Type B pancreatic cell (in vitro differentiated cells): ENCODE measurements at places on chromosomes 4 and X. TPM values are rescaled to one million over a fixed set of nuclear protein-coding genes. Genes with fewer than 3 reads are reported as not detected.

The AKAP4 gene
- not detected in 2 replicates for total RNA-seq

The SUPT20HL2 gene
- not detected in 2 replicates for total RNA-seq

The MAP9 gene
- total RNA-seq = 16.8 and 22.1 TPM in 2 replicates

The ADH1B gene
- 2.2 and 6.1 TPM in 2 replicates for total RNA-seq

The GTPBP6 gene
- 45.7 and 53.5 TPM in 2 replicates for total RNA-seq

The SCML1 gene
- 4.9 and 9.3 TPM in 2 replicates for total RNA-seq

The PFKFB1 gene
- total RNA-seq = 0.51 and 0.86 TPM in 2 replicates

The ENAM gene
- total RNA-seq = 0.17 and 0.41 TPM in 2 replicates

The ADH6 gene
- 5.2 and 9.8 TPM in 2 replicates for total RNA-seq

The CLDN34 gene
- 0.86 TPM in 1 of 2 replicates, not detected in the other for total RNA-seq

- H3K36me3 ChIP-seq = no peaks in the 10 kb centered on the region
- H3K27me3 ChIP-seq = peaks cover 7% of the 10 kb centered on the region
- H3K4me1 ChIP-seq = peaks cover 11% of the 10 kb centered on the region
- no peak overlapping the region for H3K4me3 ChIP-seq
- no peak for DNase-seq
Observed at GRCh38 chr4:53640576-53641453, 49.5 kb upstream of the LNX1 start.

DNA sequence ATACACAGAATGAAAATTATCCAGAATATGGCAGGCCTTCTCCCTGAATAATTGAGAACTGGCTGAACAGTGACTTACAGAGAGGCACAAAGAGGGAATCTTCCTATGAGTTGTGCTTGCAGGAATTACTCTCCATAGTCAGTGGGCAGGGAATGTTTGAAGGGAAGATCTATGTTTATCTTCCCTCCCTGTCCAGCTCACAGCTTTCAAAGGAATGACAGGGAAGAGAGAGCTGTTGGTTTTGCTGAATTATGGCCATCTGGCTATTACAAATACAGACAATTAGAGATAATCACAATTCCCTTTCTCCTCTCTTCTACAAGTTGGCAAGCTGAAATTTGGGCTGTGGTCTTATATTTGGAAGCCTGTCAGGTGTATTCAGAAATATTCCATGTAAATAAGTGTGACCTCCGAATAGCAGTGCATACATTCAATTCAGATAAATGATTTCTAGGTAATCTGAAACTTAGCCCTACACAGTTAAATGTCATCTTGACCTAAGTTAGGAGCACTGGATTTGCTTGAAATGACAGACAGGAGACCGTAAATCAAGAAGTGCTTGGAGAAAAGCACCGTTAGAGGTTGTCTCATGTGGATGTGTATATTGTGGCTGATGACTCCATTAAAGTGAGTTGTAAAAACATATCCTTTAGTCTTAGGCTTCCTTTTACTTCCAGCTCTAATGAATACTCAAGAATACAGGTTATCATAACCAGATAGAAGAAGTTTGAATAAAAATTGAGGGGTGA is 136.8 kb downstream of the C4orf33 start:
- no peak for DNase-seq
- H3K27me3 ChIP-seq = no peaks in the 10 kb centered on the region
- H3K36me3 ChIP-seq = no peaks in the 10 kb centered on the region
- H3K4me3 ChIP-seq = no peak overlapping the region

- H3K36me3 ChIP-seq = peaks cover 13% of the 10 kb centered on the region
- H3K4me3 ChIP-seq = no peak overlapping the region
- no peak overlapping the region for H3K27ac ChIP-seq
- H3K27me3 ChIP-seq = no peaks in the 10 kb centered on the region
- no peak for DNase-seq
Observed at GRCh38 chr4:101184668-101185067, 162.7 kb downstream of the PPP3CA start.

DNA sequence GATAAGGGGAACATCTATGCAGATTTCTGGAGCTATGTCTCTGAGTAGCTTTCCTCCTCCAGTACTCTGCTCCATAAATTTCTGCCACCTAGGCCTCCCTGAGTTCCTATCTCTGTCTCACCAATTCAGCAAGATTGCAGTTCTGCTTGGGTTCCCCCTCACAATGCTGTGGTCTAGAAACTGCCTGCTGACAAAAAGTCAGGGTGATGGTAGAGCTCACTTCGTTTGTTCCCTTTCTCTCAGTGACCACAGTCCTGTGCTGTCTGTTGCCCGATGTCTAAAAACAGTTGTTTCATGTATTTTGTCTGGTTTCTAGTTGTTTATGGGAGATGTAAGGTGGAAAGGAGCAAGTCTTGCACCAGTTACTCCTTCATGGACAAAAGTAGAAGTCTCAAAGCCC is 41.1 kb downstream of the AMMECR1 start:
- peaks cover 7% of the 10 kb centered on the region for H3K36me3 ChIP-seq
- peaks cover 13% of the 10 kb centered on the region for H3K4me1 ChIP-seq
- no peak for DNase-seq
- no peak overlapping the region for H3K27ac ChIP-seq
- no peak overlapping the region for H3K4me3 ChIP-seq

DNA sequence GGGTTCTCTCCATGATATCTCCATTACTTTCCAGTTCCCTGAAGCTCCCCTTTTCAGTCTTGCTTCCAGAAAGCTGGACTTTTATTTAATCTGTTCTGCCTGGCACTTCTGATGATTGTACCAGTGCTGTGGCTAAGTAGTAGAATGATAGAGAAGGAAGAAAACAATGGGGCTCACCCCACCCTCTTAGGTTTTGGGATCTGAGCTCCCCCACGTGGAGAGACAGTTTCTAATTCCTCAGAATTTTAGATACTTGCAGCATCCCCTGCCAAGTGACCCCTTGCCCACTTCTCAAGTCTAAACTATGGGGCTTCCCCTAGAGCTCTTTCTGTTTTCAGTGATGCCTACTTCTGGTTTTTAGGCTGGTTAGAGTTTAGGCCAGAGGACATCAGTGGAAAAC is 73.9 kb downstream of the GC start:
- H3K36me3 ChIP-seq = no peaks in the 10 kb centered on the region
- peaks cover 4% of the 10 kb centered on the region for H3K27me3 ChIP-seq
- no peak overlapping the region for H3K27ac ChIP-seq
- no peak for DNase-seq
- H3K4me1 ChIP-seq = no peaks in the 10 kb centered on the region

- peak overlapping the region; percentile 66 for H3K4me3 ChIP-seq
- H3K36me3 ChIP-seq = no peaks in the 10 kb centered on the region
- H3K4me1 ChIP-seq = peaks cover 12% of the 10 kb centered on the region
- no peaks in the 10 kb centered on the region for H3K27me3 ChIP-seq
- peak overlapping the region; percentile 77 for H3K27ac ChIP-seq
- no peak for DNase-seq
Observed at GRCh38 chrX:40933706-40934425, 151.4 kb upstream of the USP9X start.

GRCh38 chrX:132953354-132953753 is 5.1 kb downstream of the HS6ST2 start:
- peaks cover 18% of the 10 kb centered on the region for H3K27me3 ChIP-seq
- H3K27ac ChIP-seq = no peak overlapping the region
- peaks cover 19% of the 10 kb centered on the region for H3K4me1 ChIP-seq
- peak overlapping the region; percentile 9 for H3K4me3 ChIP-seq

DNA sequence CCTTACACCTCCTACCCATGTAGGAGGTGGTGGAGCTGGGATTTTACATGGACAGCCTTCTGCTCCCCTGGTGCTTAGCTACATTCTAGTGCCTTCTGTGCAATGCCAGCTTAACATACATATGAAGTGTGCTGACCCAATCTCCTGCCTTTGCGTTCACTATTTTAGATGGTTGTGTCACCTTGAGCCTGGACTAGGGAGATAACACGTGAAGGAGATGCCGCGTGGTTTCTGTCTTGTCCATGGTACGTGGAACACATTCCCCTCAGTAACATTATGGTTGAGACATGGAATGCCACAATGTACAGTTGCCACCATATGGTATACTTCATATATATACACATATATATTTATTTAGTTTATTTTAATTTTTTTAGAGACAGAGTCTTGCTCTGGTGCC is 54.0 kb downstream of the TBL1X start:
- peaks cover 8% of the 10 kb centered on the region for H3K36me3 ChIP-seq
- no peak overlapping the region for H3K27ac ChIP-seq
- H3K4me1 ChIP-seq = peaks cover 38% of the 10 kb centered on the region

- no peak for DNase-seq
- H3K36me3 ChIP-seq = peaks cover 9% of the 10 kb centered on the region
- H3K4me3 ChIP-seq = no peak overlapping the region
- H3K27ac ChIP-seq = no peak overlapping the region
- peaks cover 5% of the 10 kb centered on the region for H3K4me1 ChIP-seq
Observed at GRCh38 chr4:152663203-152664066, 16.4 kb downstream of the TMEM154 start.

DNA sequence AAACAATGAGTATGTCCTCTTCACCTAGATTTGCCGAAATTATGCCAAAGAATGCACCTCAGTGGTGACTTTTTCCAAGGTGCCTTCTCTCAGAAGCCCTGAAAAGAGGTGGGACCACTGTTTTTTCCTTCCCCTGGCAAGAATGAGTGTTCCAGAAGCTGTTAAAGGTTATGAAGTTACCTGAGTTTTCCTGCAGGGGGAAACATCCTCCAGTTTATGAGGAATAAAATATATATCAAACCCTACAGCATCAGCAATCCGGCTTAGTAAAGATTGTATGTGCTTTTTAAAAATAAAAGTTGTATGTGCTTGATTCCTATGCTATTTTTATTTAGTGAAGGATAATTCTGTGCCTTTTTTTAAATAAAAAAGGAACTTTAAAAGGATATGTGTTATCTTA is 73.3 kb downstream of the RBM46 start:
- no peak overlapping the region for H3K27ac ChIP-seq
- no peak overlapping the region for H3K4me3 ChIP-seq
- no peak for DNase-seq
- no peaks in the 10 kb centered on the region for H3K4me1 ChIP-seq

DNA sequence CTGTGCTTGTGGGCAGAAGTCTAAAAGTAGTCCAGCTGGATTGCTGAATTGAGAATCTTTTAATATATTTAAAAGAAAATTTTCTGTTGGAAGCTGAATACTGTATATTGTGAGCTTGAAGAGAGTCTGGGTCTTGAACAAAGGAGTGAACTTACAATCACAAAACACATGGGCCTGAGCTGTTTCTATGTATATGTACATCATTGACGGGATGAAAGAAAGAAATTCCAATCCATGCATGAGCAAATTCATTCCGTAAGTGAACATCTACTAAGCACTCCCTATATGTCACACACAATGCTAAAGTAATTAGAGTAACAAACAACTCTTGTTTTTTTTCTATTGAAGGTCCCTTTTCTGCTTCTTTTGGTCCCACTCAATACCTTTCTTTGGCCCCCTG is 331.0 kb downstream of the HS3ST1 start:
- DNase-seq = no peak
- no peak overlapping the region for H3K27ac ChIP-seq

GRCh38 chr4:180530787-180531186 is 1712.4 kb upstream of the TENM3 start:
- H3K27me3 ChIP-seq = peaks cover 3% of the 10 kb centered on the region
- no peak overlapping the region for H3K27ac ChIP-seq
- DNase-seq = no peak
- H3K4me3 ChIP-seq = no peak overlapping the region

GRCh38 chr4:132669786-132670185 is 479.3 kb upstream of the PCDH10 start:
- no peak for DNase-seq
- H3K36me3 ChIP-seq = no peaks in the 10 kb centered on the region
- H3K27ac ChIP-seq = no peak overlapping the region
- no peak overlapping the region for H3K4me3 ChIP-seq
- H3K4me1 ChIP-seq = no peaks in the 10 kb centered on the region

DNA sequence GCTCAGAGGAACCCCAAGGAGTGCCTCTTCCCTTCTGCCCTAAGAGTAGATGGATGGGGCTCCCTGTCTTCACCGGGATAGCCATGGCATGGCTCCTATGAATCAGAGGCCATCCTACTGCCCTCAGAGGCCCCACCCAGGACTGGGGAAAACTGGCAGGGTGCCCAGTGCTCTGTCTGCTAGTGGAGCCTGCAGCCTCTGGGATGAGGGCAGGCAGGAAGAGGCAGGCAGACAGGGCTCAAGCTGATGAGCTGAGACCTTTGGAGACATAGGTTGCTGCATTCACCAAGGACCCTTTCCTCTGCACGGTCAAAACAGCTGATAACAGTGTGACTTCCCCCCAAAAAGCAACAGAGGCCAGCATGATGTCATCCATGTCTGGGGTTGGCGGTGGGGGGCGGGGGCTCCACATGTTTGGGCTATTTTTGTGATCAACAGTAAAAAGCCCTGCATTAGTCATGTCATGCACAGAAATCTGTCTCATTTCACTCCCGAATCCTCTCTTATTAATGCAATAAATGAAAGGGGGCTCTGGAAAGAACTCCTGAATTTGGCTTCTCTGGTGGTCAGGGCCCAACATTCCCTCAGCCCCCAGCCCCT is 207.6 kb upstream of the MAMLD1 start:
- H3K27me3 ChIP-seq = no peaks in the 10 kb centered on the region
- no peaks in the 10 kb centered on the region for H3K4me1 ChIP-seq
- H3K27ac ChIP-seq = no peak overlapping the region
- DNase-seq = no peak
- no peaks in the 10 kb centered on the region for H3K36me3 ChIP-seq

- H3K27me3 ChIP-seq = no peaks in the 10 kb centered on the region
- H3K4me1 ChIP-seq = peaks cover 14% of the 10 kb centered on the region
- DNase-seq = no peak
- H3K27ac ChIP-seq = no peak overlapping the region
Observed at GRCh38 chrX:111257733-111258132, 12.6 kb downstream of the CAPN6 start.

DNA sequence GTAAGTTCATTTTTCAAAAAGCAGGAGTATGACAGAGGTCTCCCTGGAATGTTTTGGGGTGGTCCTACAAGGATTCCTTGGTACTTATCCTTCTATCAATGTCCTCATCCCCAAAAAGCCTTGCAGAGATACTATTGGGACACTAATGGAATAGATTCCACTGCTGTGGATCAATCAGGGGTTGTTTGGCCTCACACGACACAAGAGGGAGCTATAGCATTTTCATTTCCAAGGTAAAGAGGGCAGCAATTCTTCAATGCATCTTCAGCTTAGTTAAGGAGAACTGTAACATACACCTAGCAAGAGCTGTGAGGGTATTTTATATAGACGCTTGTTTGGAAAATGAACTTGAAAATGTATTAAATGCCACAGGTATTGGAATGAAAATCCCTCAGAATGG is 50.9 kb downstream of the USP26 start:
- no peaks in the 10 kb centered on the region for H3K4me1 ChIP-seq
- no peaks in the 10 kb centered on the region for H3K36me3 ChIP-seq
- no peak for DNase-seq
- H3K27me3 ChIP-seq = no peaks in the 10 kb centered on the region

DNA sequence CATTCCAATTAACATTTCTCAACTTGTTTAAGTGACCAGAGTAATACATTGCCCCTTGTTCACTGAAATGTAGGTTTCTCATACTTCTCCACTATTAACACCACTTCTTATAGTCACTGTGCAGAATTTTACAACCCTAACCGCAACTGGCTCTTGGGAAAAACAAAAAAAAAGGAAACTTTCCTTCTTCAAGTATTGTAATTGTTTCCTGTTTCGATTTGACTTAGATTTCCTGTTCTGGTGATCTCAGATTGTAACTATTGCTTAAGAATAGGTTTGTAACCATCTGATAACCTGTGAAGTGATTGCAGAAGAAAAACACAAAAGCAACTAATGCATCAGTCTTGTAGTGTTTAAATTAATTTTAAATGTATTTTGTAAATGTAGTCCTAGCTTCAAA is 594.7 kb upstream of the GALNT7 start:
- H3K27ac ChIP-seq = no peak overlapping the region
- H3K4me1 ChIP-seq = peaks cover 4% of the 10 kb centered on the region
- H3K36me3 ChIP-seq = no peaks in the 10 kb centered on the region

GRCh38 chr4:54971474-54971950 is 153.9 kb downstream of the KDR start:
- H3K4me3 ChIP-seq = no peak overlapping the region
- DNase-seq = no peak
- H3K27ac ChIP-seq = no peak overlapping the region
- H3K27me3 ChIP-seq = peaks cover 10% of the 10 kb centered on the region
- no peaks in the 10 kb centered on the region for H3K4me1 ChIP-seq
